ENCODE measurements at places on chromosomes 7 and 10.

- DNase-seq, result peak; percentile 9
Measured at GRCh38 chr7:147400221-147400689, 1190.3 kb upstream of the C7orf33 start.

DNA sequence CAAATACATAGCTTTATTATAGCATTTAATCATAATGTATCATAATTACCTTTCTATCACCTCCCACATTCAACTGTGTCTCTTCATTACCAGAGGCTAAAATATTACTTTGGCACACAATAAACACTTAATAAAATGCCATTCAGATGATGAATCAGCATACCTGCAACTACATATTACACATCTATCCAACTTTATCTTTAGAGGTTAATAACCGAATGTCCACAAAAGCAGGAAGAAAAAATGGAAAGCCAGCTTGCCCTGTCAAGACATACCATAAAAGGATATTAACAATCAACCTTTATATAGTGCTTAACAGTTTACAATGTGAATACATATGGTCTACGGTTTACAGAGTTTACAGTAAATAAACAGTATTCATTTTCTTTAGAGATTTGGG is 12.7 kb downstream of the CACUL1 start:
- no peak for DNase-seq

DNA sequence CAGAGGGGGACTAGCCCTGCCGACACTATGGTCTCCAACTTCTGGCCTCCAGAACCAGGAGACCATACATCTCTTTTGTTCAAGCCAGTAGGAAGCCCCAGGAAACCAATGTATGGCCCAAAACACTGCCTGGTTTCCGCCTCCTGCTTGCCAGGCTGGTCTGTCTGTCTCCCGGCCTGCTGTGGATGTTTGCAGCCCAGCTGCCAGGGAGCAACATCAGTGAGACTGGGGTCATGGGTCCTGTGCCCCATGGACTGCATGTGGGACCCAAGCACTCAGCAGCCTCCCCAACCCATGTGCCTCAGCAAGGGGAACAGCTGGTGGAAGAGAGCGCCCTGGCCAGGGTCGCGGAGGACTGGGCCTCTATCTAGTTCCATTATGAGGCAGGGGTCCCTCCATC is 33.4 kb upstream of the NUB1 start:
- DNase-seq, result no peak

DNA sequence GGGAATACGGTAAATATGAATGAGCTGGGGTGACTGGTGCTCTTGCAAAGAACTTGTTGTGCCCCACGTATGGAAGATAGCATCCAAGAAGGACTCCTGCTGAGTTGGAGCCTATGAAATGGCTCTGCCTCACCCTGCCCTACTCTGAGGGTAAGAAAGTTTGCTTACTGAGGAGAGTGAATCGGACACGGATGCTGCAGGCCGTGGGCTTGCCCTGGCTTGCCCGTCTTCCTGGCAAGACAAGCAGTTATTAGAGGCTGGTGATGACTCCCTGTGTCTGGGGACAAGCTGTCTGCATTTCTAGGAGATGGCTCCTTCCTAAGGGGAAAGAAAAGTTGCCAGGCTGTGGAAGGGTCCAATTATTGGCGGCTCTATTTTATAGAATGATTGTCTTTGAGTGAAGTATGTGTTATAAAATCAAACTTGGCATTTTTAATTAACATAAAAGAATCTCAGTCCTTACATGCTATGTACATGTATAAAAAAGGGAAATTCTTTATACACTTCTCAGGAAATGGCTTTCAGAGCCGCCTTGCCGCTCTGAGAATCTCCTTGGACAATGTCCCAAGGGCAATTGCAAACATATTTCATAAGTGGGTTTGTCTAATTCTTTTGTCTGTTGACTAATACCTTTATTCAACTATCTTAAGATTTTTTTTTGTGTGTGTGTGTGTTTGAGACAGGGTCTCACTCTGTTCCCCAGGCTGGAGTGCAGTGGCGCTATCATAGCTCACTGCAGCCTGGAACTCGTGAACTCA is 64.6 kb downstream of the CYP26A1 start:
- DNase-seq, result no peak

GRCh38 chr10:119290301-119291048 is 83.1 kb downstream of the GRK5 start:
- DNase-seq, result no peak

DNA sequence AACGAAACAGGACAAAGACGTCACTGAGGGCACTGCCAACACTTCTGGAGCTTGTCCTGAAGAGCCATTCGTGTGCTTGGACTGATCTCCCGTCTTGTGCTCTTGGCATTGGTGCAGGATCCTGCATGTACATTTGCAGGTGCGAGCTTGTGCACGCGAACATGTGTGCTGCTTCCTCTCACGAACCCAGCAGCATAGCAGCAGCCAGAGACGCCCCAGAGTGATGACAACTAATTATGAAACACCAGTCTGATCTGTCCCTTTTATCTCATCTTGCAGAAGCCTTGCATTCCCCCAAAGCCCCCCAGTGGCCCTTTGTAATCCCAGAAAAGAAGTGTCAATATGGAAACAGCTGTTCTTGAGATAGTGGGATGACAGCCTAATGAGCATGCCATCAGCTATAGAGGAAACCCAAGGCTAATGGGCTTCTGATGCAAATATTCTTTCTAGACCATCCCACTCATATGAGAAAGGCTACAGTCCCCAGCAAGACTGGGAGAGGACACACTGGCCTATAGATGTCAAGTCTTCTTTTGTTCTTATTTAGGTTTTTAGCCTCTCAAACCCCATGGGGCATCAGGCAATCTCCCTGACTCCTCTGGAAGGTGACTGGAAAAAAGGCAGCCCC is 310.6 kb downstream of the FRMD4A start:
- DNase-seq, result no peak

- no peak for DNase-seq
Measured at GRCh38 chr10:78577712-78578111, 491.1 kb upstream of the ZMIZ1 start.

- DNase-seq, result peak; percentile 20
Measured at GRCh38 chr10:88926566-88927415, 25.8 kb downstream of the ACTA2 start.

GRCh38 chr7:74343281-74344131 is 54.3 kb downstream of the CLIP2 start:
- DNase-seq, result peak; percentile 89

- DNase-seq, result no peak
Measured at GRCh38 chr10:12414278-12414989, 65.1 kb downstream of the CAMK1D start.

GRCh38 chr10:85921789-85922188 is 444.8 kb downstream of the GRID1 start:
- DNase-seq, result no peak

DNA sequence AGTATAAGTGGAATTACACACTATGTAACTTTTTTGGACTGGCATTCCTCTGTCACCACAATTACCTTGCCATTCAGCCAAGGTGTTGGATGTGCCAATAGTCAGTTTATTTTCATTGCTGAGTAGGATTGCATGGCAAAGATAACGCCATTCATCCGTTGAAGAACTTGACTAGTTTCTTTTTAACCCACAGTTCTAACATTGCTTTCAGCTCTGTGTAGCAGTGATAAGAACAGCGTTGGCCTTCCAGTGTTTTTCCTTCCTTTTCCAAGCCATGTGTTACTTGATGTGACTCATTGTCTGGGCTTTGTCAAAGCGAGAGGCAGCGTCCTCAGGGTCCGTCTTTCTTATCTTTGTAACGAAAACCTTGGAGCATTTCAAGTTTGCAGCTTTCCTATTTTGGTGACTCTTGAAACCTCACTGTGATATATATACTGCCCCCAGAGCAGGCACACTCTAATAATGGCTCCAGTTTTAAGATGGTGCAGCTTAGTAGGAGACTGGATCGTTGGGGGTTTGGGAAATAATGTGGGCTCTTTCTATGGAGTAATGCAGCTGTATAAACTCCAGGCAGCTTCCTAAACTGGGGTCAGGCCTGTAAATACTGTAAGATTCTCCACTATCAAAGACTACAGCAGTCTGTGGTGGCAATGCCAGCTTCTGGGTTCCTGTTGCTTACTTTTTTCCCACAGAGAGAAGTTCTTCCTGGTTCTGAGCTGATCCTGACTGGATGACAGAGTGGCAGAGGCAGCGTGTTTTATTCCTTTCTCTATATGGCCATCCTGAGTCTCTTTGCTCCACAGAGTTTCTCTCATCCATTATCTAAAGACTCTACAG is 41.7 kb downstream of the AKR1E2 start:
- no peak for DNase-seq

DNA sequence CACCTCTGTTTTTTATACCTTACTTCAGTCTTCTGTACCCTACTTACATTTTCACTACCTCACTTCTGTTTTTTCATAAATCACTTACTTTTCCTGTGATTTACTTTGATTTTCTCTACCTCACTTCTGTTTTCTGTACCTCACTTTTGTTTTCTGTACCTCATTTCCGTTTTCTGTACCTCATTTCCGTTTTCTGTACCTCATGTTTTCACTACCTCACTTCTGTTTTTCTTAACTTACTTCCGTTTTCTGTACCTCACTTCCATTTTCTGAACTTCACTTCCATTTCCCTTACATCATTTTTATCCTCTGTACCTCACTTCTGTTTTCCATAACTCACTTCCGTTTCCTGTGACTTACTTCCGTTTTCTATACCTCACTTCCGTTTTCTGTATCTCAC is 492.0 kb upstream of the AKR1E2 start:
- no peak for DNase-seq

- no peak for DNase-seq
Measured at GRCh38 chr10:86681047-86681446, 12.7 kb downstream of the LDB3 start.

DNA sequence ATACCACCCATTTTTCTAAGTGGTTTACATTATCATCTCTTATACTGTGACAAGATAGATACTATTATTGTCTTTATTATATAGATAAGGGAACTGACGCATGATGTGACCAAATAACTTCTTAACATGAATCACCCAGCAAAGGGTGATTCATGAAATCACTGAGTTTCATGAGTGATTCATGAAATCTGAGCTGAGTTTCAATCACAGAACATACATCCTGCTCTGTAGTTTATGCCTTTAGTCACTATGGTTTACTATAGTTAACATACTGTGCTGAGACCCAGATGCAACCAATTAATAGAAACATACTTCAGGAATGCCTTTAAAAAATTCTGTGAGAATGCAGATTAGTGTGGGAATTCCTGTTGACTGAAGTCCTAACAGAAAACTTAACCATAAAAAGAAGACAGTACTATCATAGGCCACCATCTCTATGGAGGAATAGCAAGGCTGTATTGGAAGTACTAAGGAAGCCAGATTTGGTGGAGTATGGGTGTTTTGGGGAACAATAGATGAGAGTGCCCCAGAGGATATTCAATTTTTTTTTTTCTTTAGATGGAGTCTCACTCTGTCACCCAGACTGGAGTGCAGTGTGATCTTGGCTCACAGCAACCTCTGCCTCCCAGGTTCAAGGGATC is 43.1 kb upstream of the SEMA3A start:
- DNase-seq, result peak; percentile 43

DNA sequence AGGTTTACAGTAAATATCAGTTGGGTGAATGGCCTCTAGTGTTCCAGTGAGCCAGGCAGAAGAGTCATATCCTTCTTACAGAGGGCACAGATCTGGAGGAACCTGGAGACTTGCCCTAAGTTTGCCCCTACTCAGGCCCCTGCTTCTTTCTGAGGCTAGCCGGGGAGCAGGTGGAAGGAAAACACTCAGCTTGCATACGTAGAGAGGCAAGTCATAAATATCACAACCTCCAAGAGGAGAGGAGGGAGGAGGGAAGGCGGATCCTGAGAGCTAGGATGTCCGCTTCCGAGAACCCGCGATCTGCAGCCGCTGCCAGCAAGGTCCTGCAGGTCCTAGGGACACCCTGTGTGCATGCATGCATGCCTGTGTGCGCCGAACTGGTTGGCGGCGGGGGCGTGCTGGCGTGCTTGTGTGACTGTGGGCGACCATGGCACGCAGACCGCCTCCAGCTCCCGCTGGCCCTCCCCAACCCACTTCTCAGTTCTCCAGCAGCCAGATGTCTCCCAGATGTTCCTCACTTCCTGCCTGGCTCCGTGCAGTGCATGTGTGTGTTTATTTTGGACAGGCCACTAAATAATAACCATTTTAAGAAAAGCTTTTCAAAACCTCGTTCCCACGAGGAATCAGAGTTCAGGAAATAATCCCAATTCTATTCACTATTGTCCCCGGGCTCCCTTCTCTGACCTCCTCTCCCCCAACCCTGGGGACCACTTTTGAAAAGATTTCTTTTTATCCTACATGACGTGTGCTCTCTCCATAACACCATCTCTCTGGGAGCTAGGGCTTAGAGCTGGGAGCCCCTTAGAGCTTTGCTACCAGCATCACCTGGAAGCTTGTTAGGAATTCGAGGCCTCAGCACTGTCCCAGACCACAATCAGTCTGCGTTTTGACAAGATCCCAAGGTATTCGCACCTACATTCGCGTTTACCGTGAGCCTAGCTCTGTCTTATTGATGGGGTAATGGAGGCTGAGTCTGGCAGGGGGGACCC is 32.4 kb downstream of the UNC5B start:
- DNase-seq, result peak; percentile 87

- no peak for DNase-seq
Measured at GRCh38 chr10:53045315-53045714, 272.7 kb upstream of the MBL2 start.

DNA sequence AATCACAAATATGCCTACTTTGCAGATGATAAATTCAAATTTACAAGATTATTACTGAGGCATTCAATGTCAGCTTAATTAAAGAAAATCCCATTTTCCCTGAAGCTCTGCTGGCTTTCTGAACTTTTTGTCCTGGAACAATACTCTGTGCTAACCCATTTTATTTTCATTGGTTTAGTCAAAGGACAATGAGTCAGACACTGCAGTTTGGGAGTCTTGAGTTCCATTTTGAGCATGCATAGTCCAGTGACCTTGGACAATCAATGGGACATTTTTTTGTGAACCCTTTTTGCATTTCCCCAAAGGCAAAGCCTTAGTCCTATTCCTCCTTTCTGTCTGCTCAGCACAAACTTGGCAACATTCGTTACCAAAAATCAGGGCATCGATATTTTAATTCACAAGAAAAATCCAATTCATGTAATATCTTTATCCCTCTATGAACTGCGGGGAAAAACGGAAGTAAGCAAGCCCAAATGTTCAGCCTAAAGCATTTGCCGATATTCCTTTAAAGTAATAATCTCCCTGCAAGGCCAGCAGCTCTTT is 339.8 kb downstream of the RNLS start:
- DNase-seq, result no peak

GRCh38 chr7:47408675-47409074 is 173.2 kb downstream of the TNS3 start:
- DNase-seq, result no peak

DNA sequence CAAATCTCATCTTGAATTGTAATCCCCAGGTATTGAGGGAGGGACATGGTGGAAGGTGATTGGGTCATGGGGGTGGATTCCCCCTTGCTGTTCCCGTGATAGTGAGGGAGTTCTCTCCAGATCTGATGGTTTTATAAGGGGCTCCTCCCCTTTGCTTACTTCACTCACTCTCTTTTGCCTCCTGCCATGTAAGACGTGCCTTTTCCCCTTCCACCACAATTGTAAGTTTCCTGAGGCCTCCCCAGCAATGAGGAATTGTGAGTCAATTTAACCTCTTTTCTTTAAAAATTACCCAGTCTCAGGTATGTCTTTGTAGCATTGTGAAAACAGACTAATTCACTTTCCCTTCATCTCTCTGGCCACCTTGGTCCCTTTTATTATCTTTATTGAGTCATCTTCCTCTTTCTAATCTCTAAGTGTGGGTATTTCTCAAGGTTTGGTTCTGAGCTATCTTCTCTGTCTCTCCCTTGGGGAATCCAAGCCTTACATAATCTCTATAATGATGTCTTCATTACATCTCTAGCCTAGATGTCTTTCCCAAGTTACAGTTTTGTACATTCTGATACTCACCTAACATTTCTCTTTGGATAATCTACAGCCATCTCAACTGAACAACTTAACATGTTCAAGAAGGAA is 99.1 kb upstream of the JCAD start:
- no peak for DNase-seq
